ENCODE measurements at places on chromosomes 7 and 10.

DNA sequence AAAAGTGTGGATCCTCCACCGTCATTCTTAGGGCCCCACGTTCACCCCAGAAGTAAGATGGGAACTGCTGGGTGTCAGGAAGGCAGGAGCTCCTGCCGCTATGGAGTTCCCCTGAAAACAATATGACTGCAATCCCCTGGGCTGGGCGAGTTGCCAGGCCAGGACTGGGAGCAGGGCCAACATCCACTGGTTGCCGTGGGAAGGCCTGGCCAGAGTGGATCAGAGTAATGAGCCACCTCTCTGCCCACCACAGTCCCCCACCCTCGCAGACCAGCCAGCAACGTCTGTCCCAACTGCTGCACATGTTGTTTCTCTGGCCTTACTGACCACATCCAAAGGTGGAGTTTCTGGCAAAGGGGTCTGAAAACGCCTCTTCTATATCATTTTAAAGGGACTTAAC lies 86.6 kb downstream of the STRA8 start:
- DNase-seq = no peak

- DNase-seq = no peak
Observed at GRCh38 chr10:27995311-27995710, 3.6 kb downstream of the ODAD2 start.

- no peak for DNase-seq
Observed at GRCh38 chr7:153584132-153584531, 468.1 kb upstream of the DPP6 start.

- no peak for DNase-seq
Observed at GRCh38 chr7:16791071-16791470, 13.7 kb downstream of the AGR2 start.

DNA sequence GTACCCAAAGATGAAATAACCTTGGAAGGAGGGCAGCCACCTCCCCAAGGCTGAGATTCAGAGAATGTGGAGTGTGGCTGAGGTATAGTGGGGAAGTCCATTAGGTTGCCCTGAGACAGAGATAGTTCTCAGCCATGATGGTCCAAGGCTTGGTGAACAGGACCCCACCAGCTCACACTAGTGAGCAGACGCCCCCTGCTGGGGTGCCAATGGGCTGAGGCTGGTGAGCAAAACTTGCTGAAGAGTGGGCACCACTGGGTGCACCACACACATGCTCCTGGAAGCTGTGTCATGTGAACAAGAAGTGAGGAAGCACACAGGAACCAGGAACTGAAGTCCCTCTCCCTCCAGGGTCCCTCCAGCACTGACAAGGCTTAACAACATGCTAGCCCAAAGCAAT lies 8.9 kb downstream of the FBXL13 start:
- peak; percentile 14 for DNase-seq

GRCh38 chr7:47653550-47654411 lies 71.9 kb upstream of the TNS3 start:
- DNase-seq = no peak

DNA sequence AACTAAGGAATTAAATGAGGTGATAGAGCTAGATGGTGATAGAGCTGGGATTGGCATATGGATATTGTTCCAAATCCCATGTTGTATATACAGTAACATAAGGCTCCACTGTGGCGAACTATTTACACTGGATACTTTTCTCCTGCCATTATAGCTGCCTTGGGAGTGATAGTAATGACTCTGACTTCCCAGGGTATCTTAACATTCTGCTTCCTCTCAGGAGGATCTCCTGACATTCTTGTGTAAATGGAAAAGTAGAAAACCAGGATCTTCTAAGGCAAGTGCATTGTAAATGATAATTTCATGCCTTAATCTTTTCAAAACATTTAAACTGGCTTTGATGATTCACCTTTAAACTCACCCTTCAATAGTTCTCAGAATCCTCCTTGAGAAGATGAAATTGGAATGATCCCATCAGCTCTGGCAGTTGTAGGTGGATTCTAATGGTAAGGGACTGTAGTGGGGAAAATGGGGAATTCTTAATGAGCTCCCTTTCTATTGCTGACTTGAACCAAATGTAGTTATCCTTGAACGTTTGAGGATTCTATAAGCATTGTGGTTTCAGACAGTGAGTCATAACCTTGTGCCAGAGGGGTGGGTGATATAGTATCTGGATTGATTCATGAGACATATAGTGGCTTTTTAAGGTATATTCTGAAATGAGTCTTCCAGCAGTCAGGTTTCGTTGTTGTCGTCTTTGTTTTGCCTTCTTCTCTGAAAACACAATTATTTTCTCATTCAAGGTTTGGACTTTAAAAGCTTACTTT lies 450.0 kb downstream of the SUGCT start:
- DNase-seq = no peak

GRCh38 chr7:99352247-99352646 lies 22.3 kb upstream of the ARPC1B start:
- no peak for DNase-seq

DNA sequence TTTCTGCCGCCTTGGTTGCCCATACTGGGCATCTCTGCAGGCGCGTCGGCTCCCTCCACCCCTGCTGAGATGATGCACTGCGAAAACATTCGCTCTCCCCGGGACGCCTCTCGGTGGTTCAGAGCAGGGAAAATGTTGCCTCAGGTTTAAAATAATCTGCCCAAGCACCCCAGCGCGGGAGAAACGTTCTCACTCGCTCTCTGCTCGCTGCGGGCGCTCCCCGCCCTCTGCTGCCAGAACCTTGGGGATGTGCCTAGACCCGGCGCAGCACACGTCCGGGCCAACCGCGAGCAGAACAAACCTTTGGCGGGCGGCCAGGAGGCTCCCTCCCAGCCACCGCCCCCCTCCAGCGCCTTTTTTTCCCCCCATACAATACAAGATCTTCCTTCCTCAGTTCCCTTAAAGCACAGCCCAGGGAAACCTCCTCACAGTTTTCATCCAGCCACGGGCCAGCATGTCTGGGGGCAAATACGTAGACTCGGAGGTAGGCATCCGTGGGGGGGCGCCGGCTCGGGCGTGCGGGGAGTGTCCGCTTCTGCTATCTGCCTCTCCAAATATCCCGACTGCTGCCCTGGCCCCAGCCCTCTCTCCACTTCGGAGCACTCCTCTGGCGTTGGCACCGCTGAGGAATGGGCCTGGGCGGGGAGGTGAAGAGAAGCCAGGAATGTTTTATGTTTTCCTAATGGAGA lies at the start of gene CAV1:
CAV1 (plus strand) TSS at position 428 of the 689 bp plus-strand sequence; CDS start at position 455, 27 bp downstream.
- peak; percentile 19 for DNase-seq

DNA sequence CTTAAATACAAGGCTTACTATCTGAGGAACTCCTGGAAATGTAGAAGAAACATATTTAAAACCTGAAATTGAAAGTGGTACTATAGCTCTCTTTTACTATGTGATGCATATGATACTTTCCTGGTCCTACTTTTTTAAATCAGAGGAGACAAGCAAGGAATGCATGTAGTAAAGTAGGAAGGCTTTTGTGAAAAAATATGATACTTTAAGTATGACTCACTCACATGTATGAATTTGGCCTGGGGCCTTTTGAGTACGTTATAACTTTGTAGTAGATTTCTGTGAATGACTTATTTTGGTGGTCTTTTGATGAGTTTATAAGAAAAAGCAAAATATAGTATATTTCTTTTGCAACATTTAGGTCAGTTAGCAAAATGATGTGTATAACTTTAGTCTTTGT lies 53.8 kb downstream of the TAX1BP1 start:
- no peak for DNase-seq

- no peak for DNase-seq
Observed at GRCh38 chr7:1418505-1419309, 40.6 kb downstream of the MICALL2 start.

GRCh38 chr7:90492250-90492649 lies 22.8 kb downstream of the PTTG1IP2 start:
- DNase-seq = no peak

DNA sequence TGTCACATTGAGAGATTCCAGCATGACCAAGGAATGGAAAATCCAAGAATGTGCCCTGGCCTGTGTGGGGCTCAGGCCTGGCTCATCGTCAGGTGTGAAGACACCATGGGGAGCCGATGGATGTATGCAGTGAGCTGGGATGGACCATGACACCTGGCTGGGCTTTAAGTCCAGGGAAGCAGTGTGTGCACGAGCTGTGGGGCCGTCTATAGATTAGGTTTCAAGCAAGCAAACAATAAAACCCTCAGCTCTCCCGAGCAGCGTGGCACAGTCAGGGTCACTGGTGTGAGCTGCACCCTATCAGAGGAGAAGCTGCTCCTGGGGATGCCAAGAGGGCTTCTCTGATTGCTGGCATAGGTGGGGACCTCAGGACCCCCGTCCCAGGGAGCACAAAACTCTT lies 50.5 kb upstream of the DLG5 start:
- no peak for DNase-seq

- DNase-seq = no peak
Observed at GRCh38 chr10:3801558-3802192, 16.7 kb upstream of the KLF6 start.

- no peak for DNase-seq
Observed at GRCh38 chr7:101166648-101166908, 1.2 kb upstream of the VGF start.

DNA sequence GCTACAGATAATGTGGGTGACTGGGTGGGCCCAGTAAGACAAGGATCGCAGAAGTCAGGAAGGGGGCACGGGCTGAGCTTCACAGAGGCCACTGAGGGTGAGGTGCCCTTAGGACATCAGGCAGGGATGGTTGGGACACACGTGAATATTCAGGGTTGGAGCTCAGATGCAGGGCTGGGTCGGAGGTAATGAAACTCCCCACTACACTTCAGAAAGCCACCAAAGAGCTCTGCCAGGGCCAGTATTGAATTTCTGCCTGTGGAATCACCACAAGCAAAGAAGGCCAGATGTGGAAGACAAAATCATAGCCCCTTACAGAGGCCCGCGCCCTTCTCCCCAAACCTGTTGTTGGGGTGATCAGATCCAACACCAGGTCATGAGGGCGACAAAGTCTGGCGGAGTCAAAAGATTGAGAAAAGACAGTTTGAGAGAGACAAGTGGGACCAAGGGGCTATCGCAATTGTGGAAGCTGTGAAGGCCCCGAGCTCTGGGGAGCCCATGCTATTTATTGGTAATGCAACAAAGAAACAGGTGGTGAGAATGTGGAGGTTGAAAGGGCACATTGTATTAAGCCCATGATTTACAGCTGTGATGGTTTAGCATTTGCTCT lies 42.4 kb downstream of the STRA8 start:
- DNase-seq = no peak

DNA sequence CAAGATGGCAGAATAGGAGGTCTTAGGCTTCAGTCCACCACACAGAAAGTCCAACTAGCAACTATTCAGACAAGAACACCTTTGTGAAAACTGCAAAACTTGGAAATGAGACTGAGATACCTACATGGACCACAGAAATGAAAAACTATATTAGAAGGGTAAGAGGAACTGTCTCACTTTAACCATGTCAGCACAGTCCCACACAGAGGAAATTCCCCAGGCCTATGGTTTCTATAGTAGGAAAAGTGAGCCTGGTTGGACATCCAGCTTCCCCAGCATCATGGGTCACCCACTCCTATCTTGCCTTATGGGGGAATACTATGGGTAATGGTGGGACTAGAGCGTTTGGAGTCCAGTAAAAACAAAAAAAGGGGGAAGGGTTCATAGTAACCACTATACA lies 38.8 kb upstream of the CDK6 start:
- no peak for DNase-seq

GRCh38 chr7:98137134-98137825 lies 30.6 kb downstream of the LMTK2 start:
- DNase-seq = no peak

GRCh38 chr7:104264285-104264684 lies 56.5 kb upstream of the ORC5 start:
- DNase-seq = no peak

DNA sequence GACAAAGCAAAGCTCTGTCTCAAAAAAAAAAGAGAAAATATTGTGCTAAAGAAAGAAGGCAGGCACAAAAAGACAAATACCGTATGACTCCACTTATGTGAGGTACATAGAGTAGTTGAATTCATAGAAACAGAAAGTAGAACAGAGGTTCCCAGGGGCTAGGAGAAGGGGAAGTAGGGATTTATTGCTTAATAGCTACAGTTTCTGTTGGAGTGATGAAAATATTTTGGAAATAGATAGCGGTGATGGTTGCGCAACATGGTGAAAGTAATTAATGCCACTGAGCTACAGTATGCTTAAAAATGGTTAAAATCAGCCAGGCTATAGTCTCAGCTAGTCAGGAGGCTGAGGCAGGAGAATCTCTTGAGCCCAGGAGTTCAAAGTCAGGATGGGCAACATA lies 18.5 kb upstream of the NPFFR1 start:
- no peak for DNase-seq

DNA sequence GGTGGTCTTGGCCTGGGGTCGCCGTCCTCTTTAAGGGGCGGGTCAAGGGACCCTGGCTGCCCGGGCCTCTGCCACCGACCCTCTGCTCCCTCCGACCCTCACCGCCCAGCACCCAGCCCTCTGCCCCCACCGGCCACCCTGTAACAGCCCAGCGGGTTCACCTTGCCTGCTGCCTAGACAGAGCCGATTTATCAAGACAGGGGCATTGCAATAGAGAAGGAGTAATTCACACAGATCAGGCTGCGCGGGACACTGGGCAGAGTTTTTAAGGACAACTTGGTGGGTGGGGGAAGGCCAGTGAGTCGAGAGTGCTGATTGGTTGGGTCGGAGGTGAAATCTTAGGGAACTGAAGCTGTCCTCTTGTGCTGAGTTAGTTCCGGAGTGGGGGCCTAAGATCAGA lies 779 bp upstream of the ADCK2 start:
- DNase-seq = no peak

DNA sequence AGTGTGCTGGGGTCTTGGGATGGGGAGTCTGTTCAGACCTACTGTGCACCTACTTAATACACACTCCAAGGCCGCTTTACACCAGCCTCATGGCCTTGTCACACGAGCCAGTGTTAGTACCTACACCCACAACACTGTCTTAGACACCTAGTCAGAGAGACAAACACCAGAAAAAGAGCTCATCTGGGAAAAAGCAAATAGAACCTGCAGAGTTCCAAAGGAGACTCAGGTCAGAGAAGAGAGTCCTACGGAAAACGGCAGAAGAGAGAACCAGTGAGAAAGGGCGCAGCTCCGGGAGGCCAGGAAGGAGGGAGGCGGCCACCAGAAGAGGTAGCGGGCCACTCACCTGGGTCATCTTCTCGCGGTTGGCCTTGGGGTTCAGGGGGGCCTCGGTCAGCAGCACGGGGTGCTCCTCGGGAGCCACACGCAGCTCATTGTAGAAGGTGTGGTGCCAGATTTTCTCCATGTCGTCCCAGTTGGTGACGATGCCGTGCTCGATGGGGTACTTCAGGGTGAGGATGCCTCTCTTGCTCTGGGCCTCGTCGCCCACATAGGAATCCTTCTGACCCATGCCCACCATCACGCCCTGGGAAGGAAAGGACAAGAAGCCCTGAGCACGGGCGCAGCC lies 105.3 kb upstream of the TNRC18 start:
- no peak for DNase-seq

DNA sequence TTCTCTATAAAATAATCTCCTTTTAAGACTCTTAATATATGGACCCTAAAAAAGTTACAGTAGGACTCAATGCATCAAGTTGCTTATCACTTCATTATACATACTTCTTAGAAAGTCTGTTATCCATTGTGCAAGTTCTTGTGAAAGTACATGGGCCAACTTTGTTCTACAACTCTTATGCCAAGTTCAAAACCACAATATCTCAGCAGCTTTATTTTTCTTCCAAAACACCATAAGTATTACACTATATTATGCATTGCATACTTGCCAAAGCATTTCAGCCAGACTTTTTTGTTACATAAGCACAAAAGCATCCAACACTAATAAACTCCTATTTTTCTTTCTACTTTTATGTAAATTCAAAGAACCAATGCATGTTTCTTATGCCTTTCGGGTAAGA lies 94.4 kb downstream of the AHR start:
- no peak for DNase-seq

- DNase-seq = peak; percentile 9
Observed at GRCh38 chr7:16934722-16935340, 53.0 kb upstream of the AGR3 start.

- DNase-seq = no peak
Observed at GRCh38 chr7:134434701-134435100, 24.2 kb downstream of the AKR1B1 start.
